ENCODE measurements at places on chromosomes 16 and 17.

DNA sequence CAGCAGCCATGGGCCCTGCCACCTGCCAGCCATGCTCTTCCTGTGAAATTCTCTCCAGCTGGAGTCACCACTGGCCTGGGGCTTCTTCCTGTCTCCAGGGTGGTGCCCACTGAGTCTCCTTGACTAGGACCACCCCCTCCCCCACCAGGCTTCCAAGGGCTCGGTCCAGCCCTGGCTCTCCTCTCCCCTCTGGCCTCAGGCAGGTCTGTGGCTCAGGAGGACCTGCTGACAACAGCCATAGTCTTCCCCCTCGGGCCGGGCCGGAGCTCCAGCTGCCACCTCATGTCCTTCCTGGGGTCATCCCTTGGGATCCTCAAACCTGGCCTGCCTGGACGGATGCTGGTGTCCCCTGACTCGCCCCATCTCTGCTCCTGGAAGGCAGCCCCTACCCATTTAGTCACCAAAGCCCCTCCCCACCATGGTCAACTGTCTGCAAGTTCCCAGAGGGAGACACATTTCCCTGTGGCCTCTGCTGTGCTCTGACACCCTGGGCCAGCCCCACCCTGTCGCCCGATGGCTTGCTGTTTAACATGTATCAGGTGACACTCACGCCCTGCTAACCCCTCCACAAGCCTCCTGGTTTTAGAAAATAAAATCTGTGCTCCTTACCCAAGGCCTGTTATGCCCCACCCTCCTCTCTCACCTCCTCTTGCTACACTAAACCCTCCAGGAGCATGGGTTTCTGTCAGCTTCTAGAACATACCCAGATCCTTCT, 186.2 kb downstream of the RBFOX3 start:
- no peak for DNase-seq

- peak; percentile 99 for DNase-seq
Observed at GRCh38 chr16:21300309-21301167, 22.4 kb upstream of the CRYM start.

GRCh38 chr17:29143894-29144293, 36.3 kb downstream of the MYO18A start:
- DNase-seq: peak; percentile 56

- no peak for DNase-seq
Observed at GRCh38 chr17:81258292-81258691, 19.2 kb downstream of the NDUFAF8 start.

- DNase-seq: no peak
Observed at GRCh38 chr16:49250689-49251088, 30.9 kb downstream of the CBLN1 start.

DNA sequence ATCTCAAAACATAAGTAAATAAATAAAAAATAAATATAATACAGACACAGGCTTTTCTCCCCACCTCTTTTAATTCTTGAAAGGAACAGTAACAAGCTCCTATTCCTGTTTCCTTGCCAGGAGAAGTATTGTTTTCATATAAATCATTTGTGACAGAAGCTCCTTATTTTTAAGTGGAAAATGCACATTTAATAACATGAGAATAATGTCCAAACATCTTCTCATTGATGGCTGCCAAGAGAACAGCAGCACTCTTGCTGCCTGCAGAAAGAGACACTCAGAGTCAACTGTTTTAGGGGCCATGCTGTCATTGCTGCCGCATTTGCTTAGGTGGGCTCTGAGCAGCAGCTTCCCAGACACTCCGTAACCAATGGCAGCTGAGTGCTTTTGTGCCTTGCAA, 580.1 kb downstream of the WWOX start:
- no peak for DNase-seq

Measured in MV-4-11 (cell line).